ENCODE measurements at places on chromosomes 4 and X. TPM values are rescaled to one million over a fixed set of nuclear protein-coding genes. Genes with fewer than 3 reads are reported as not detected.

UPF3B gene
- 3.9 TPM for total RNA-seq

NPY1R gene
- 1.7 TPM for total RNA-seq

CLCN4 gene
- 4.3 TPM for total RNA-seq

TLR2 gene
- total RNA-seq = 1.0 TPM

HTRA3 gene
- total RNA-seq = 4.6 TPM

SPP1 gene
- total RNA-seq = 98.0 TPM

- DNase-seq = no peak
These were observed 69.0 kb upstream of the HDAC8 start for GRCh38 chrX:72641611-72642010.

DNA sequence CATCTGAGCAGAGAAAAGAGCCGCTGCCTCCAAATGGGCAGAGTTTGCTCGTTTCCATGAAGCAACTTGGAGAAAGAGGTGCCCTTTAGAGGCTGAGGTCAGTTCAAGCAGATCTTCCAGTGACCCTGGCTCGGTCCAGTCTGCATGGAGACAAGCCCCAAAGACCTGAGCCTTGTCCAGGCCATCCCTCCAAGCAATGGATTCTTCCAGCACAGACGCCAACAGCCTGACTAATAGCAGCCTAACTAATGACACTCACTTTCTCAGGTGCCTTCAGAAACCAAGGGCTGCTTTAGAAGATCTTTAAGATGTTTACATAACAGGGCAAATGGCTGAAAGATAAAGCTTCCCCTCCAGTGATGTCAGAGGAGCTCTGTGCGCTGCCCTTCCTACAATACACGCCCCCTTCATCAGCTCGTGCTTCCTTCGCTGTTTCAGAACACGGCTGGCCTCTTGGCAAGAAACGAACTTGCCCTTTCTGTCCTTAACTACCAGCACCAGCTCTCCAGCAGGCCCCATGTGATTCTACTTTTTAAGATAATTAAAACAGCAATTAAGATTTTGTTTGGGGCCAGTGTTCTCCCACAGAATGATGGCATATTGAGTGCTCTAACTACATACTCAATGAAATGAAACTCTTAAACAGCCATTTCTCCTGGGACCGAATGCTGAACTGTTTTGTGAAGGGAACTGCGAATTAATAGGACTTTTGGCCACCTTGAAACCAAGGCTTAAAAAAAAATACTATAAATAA lies 119.0 kb downstream of the GPR143 start:
- no peak for DNase-seq

GRCh38 chr4:153955327-153955726 lies 166.4 kb upstream of the SFRP2 start:
- DNase-seq = no peak

GRCh38 chrX:44162964-44163475 lies 180.5 kb downstream of the EFHC2 start:
- no peak for DNase-seq

GRCh38 chr4:4914059-4914820 lies 54.8 kb downstream of the MSX1 start:
- no peak for DNase-seq

DNA sequence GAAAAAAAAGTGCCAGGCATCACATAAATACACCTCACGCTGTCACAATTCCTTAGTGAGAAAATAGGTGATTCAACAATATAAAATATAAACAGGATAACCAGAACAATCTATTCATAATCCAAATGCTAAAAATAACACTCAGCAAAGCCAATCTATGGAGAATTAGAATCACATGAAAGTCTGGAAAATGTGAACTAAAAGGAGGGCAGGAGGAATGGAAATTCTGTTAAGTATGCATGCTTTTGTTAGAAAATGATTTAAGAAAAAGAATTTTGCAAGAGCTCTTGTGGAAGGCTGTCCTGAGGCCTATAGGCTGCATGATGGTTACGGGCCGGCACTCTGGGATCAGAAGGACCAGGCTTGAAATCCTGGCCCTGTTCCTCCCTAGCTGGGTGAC lies 70.6 kb upstream of the PROM1 start:
- no peak for DNase-seq

DNA sequence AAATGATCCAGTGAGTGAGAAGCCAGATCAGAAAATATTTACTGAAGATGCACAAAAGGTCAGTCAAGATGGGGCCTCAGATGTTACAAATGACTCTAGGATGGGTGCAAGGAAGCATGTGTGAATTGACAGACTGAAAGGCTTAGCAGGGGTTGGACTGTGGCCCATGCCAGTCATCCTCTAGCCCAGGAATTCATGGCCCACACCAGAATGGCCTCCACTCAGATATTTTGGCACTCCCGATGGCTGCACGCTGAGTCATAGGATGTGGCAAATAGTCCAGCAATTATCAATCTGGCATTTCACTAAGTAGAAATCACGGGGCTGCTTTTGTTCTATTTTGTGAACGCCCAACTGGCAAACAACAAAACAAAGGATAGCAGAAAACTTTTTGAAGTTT lies 406.5 kb downstream of the IQCM start:
- DNase-seq = no peak

DNA sequence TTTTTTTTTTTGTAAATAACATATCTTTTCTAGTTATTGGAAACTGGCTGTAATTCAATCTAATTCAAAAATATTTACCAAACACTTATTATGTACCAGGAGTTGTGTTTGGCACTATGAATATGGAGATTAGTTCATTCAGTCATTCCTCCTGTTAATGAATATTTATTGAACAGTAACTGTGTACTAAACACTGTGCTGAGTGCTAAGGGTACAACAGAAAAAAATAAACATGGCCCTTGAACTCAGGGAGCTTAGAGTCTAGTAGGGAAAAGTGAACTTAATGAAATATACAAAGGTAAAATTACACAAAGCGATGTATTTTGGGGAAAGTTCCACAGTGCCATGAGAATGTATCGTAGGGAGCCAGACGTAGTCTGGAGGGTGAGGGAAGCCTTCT lies 87.1 kb downstream of the STK32B start:
- DNase-seq = no peak

GRCh38 chr4:176156656-176157055 lies 38.7 kb downstream of the SPATA4 start:
- DNase-seq = no peak

- DNase-seq = no peak
These were observed 210.4 kb downstream of the PALLD start for GRCh38 chr4:168707205-168707604.

All from H7 (cell line).